ENCODE measurements at places on chromosomes 7 and 10.

GRCh38 chr7:46080595-46081159, 159.6 kb upstream of the IGFBP3 start:
- DNase-seq = no peak

- no peak for DNase-seq
These were observed 132.7 kb downstream of the DLG5 start for GRCh38 chr10:77793831-77794230.

DNA sequence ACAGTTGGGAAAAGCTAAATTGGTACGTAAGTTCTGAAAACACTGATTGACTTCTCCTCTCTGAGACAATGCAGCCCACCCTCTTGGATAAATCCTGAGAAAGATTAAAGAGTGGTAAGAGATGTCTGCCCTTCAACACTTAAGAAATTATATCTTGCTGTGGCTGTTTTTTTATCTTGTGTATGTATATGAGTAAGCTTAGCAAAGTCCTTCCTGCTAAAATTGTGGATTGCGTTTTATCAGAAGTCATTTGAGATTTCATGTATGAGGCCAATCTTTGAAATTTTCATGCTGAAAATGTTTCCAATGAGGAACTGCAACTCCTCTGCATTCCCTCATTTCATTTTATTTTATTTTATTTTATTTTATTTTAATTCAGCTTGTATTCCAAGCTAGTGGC, 106.2 kb upstream of the INHBA start:
- no peak for DNase-seq

- no peak for DNase-seq
These were observed 15.6 kb downstream of the COBL start for GRCh38 chr7:51300762-51301674.

GRCh38 chr10:1292611-1293031, 236.4 kb downstream of the WDR37 start:
- DNase-seq = no peak

- no peak for DNase-seq
These were observed 127.3 kb downstream of the LHPP start for GRCh38 chr10:124588736-124589490.

- DNase-seq = no peak
These were observed 41.0 kb upstream of the TSPAN12 start for GRCh38 chr7:120898715-120899499.

GRCh38 chr7:98719396-98719795, 102.3 kb downstream of the NPTX2 start:
- DNase-seq = no peak

DNA sequence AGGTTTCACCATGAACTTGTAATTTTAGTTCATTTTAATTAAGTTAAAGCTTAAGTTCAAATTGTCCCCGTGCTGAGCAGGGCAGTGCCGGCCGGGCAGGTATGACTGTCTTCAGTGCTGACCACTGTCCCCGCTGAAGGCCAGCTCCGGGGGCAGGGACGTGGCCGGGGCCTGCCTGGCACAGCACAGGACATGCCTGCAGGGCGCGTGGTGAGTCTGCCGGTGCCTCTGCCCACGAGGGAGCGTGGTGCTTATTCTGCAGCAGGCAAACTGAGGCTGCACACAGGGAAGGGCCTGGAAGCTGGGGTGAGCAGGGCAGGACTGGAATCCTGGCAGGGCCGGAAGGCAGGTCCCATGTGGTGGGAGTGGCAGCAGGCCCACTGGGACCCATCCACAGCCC, 9.8 kb downstream of the MICALL2 start:
- DNase-seq = no peak

DNA sequence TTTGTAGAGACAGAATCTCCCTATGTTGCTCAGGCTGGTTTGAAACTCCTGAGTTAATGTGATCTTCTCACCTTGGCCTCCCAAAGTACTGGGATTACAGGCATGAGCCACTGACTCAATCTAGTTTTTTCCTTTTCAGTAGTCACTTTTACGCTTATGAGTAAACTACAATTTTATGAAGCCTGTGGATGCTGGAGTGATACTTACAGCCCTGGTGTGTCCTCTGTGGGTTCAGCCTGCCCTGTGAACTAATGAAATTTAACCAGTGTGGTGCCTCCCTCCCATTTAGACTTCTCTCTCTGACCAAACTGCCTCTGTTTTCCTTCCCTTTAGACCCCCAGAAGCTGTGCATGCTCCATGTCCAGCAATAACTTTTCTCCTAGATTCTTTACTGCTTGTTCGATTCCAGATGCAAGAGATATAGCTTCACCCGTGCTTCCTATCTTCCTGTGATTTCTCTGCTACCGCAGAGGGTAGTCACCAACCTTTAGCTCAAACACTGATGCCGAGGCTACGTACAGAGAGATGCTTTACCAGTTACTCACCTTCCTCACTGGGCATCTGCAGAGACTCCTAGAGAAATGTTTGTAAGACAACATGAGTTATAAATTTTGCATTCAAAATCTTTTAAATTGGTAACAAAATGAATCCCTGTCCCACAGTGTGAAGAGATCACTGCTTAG, 90.8 kb downstream of the KIAA1217 start:
- DNase-seq = no peak

DNA sequence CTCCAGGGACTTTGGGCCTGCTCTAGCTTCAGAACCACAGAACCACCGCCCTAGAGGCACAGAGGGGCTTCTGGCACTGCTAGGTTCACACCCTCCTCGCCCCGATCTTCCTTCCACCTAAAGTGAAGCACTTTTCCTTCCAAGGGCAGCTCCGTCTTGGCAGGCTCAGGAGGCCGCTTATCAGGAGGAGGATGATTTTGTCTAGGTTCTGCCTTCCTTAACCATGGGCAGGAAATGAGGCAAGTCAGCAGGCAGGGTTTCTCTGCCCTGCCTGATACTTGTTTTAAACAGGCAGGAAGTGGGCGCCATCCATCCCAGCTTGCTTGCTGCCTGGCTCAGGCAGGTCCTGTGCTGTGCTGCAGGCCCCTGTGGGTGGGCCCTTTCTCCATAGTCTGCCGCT, 8.3 kb upstream of the ATP6V0E2 start:
- peak; percentile 64 for DNase-seq

DNA sequence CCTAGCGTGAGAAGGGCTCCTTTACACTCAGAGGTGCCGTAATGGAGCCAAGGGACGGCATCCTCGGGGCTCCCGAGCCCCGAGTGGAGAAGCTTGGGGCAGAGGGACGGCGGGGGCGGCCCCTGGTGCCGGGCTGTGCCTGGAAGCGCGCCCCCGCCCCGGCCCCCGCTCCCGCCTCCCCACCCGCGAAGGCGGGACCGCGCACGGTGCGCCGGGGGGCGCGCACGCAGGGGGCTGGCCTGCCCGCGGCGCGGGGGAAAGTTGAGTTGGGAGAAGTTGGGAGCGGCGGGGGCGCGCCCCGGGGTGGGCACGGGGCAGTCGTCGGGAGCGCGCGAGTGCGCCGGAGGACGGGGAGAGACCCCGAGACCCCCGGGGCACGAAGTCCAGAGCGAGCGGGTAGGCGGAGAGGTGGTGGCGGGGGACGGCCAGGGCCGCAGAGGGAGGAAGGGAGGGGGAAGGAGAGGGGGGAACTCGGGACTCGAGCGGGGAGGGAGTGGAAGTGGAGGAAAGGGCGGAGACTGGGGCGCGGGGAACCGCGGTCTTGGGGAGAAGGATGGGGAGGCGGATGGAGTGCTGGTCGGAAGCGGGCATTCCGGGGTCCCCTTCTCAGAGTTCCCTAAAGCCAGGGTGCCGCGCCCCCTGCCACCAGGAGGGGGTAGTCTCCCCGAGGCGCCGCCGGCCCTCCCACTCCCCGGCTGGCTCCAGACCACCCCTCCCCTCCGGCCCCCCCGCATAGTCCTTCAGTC, at the start of gene SLC4A2:
Gene SLC4A2 (plus strand): TSS at position 223 of the 746 bp plus-strand sequence. CDS start 2,399 bp downstream, outside the sequence.
- DNase-seq = peak; percentile 64

- DNase-seq = peak; percentile 33
These were observed 31.2 kb downstream of the GSTO2 start for GRCh38 chr10:104300002-104300735.

GRCh38 chr7:124364283-124364682, 331.4 kb upstream of the TMEM229A start:
- DNase-seq = no peak

- no peak for DNase-seq
These were observed 110.5 kb downstream of the IPMK start for GRCh38 chr10:58157076-58157766.

DNA sequence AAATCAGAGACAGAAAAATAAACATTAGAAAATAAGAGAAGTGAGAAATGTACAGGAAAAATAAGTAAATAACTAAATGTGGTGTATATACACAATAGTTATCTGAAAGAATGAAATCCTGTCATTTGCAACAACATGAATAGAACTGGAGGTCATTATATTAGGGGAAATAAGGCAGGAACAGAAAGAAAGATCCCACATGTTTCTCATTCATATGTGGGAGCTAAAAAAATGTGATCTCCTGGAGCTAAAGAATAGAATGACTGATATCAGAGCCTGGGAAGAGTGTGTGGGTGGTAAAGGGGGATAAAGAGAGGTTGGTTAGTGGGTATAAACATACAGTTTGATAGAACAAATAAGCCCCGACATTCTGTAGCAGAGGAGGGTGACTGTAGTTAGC, 27.3 kb downstream of the PLXDC2 start:
- DNase-seq = no peak

GRCh38 chr7:14936554-14936953, 34.0 kb upstream of the DGKB start:
- no peak for DNase-seq

DNA sequence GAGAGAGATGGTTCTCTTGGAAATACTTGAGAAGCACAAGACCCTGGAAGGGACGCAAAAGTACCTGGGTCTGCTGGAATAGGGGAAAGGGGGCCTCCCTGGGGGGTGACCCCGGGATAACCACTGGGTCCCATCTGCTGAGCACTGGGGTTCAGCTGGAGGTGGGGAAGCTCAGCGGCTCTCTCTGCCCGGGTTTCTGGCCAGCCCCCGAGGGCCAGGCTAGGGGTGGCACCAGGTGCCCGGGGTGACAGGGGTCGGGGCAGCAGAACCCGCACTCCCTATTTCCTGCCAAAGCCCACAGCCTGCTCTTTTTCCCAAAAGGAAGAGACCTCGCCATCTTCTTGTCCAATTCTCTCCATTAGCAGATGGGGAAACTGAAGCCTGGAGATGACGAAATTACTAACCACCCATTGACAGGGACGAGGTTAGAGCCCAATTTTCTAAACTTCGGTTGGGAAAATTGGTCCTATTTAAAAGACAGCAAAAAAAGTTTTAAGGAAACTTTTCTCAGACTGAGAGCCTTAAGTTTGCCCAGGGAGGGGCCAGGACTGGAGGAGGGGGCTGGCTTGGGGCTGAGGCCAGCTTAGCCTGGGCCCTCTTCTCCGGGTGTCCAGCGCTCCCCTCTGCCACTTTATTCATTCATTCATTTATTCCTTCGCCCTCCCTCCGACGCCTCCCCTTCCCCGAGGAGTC, 17.8 kb upstream of the GATA3 start:
- DNase-seq = no peak

DNA sequence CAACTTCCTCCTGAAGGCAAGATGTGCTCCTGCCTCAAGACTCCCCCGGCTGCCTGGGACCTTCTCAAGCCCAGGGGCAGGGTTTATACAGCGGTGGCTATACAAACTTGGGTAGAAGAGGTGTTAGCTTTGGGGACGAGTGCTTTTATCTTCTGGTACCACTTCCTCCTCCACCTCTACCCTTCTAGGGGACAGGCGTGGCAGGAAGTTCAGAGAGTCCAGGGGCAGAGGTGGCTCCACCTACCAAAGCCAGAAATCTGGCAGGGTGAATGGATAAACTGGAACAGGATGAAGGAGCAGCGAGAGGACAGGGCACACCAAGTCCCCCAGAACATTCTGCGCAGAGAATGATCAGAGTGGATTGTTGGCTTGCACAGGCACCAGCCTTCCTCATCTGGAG, 24.0 kb upstream of the TM9SF3 start:
- no peak for DNase-seq

DNA sequence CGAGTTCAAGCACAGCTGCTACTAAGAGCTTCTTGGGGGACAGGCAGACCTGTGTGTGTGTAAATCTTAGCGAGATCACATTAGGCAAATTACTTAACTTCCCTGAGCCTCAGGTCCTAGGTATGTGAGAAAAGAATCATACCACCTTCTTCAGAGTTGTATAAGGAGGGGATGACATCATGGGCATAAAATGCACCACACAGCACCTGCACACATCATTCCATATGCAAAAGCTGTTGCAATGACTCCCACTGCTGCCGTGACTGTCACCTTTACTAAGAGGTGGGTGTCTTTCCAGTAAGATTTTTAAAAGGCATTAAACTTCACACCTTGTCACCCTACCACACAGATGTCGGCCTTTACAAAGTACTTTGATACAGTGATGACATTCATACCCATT, 146.0 kb downstream of the FANK1 start:
- no peak for DNase-seq

- DNase-seq = no peak
These were observed 14.9 kb downstream of the TRIM56 start for GRCh38 chr7:101099969-101100781.

GRCh38 chr7:23105086-23105643, 420 bp upstream of the KLHL7 start:
- DNase-seq = no peak

GRCh38 chr10:76398043-76398710, 966.8 kb downstream of the LRMDA start:
- DNase-seq = no peak

- no peak for DNase-seq
These were observed 135.2 kb downstream of the DIP2C start for GRCh38 chr10:554182-554848.

- DNase-seq = no peak
These were observed 20.7 kb downstream of the FAM241B start for GRCh38 chr10:69650589-69651261.

GRCh38 chr10:88870089-88870488, 10.0 kb upstream of the STAMBPL1 start:
- no peak for DNase-seq

GRCh38 chr10:69831231-69831855, 29.6 kb downstream of the COL13A1 start:
- DNase-seq = no peak

GRCh38 chr7:149791-150636, 42.4 kb upstream of the FAM20C start:
- no peak for DNase-seq

GRCh38 chr10:77638321-77639101, 903 bp upstream of the KCNMA1 start:
- no peak for DNase-seq

- no peak for DNase-seq
These were observed 67.2 kb downstream of the ADD3 start for GRCh38 chr10:110074758-110075671.

DNA sequence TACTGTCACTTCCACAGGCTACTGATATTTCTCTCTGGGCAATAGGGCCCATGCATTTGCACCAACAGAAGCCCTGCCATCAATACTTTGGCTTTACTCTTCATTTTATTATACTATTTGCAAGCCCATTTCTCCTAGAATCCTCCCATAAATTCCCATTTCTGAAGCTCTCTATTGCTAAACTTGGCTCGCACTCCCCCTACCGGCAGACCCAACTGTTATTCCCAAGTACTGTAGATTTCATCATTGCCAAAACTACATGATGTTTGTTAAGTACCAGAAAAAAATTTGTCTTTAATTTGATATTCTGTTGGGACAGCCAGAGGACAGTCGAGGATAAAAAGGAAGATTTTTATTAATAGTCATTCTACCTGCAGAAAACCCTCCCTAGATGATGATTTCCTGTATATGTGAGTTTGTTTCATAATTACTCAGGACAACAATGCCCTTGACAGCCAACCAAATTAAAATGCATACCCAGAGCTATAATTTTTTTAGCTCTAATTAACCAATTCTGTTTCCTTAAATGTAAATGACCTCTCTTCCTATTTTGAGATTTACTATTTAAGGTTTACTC, 298.6 kb downstream of the REEP3 start:
- DNase-seq = no peak

GRCh38 chr10:71717551-71717951, 2.0 kb downstream of the C10orf105 start:
- DNase-seq = no peak
